ENCODE measurements at places on chromosomes 16 and 17.
A peak's percentile ranks its signal among the peaks of the same experiment; 100 is the strongest.

- DNase-seq: no peak
Measured at GRCh38 chr16:6063526-6063925, 965.9 kb upstream of the EEF2KMT start.

- no peak for DNase-seq
Measured at GRCh38 chr16:30184096-30184890, 891 bp downstream of the CORO1A start.

GRCh38 chr16:675884-676564, 553 bp downstream of the RHBDL1 start:
- DNase-seq: no peak

GRCh38 chr17:75765981-75766380, 989 bp upstream of the GALK1 start:
- DNase-seq: no peak

GRCh38 chr16:88329726-88330700, 52.7 kb upstream of the ZNF469 start:
- no peak for DNase-seq

- no peak for DNase-seq
Measured at GRCh38 chr17:6239241-6239798, 169.1 kb downstream of the WSCD1 start.

DNA sequence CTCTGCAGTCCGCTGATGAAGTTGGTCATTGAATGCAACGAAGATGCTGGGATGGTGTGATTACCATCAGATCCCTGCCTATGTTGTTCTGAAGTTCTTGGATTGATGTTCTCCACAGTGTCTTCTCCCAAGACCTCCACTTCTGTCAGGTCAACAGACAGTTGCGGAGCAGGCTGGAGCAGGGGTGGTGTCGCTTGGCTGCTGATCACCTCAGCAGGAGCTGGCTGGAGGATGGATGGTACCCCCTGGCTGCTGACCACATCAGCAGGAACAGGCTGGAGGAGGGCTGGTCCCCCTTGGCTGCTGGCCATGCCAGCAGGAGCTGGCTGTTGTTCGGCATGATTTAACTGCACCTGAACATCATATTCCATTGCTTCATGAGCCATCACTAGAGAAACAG, 5.6 kb downstream of the RFWD3 start:
- no peak for DNase-seq

DNA sequence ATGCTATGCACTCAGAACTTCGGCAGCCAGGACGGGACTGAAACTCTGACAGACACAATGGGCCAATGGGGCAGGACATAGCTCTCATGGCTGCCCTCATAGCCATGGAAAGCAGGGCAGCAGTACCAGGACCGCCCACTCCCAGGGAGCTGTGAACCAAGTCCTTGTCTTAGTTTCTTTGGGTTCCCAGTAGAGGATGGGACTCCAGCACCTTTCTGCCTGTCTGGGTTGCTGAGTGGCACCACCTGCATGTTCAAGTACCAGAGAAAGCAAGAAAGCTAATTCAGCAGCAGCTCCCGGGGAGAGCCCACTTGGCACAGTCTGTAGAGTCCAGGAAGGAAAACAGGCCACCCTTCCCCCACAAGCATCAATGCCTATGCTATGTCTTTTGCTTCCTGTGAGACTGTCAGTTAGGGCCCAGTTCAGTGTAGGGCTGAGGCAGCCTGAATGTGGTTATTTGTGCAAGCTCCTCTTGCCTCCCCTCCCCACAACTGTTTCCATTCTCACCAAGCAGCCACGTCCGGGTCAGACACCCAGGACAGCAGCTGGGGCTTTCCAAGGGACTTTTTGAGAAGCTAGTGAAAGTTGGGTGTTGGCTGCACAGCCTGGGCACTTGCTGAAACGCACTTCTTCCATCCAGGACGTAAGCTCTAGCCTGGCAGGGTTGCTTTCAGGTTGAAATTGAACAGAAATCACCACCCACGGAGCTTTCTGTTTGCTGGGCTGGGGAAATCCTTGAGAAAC, 7.8 kb downstream of the SUPT4H1 start:
- DNase-seq: no peak

GRCh38 chr16:66326991-66327513, 39.4 kb upstream of the CDH5 start:
- DNase-seq: no peak

DNA sequence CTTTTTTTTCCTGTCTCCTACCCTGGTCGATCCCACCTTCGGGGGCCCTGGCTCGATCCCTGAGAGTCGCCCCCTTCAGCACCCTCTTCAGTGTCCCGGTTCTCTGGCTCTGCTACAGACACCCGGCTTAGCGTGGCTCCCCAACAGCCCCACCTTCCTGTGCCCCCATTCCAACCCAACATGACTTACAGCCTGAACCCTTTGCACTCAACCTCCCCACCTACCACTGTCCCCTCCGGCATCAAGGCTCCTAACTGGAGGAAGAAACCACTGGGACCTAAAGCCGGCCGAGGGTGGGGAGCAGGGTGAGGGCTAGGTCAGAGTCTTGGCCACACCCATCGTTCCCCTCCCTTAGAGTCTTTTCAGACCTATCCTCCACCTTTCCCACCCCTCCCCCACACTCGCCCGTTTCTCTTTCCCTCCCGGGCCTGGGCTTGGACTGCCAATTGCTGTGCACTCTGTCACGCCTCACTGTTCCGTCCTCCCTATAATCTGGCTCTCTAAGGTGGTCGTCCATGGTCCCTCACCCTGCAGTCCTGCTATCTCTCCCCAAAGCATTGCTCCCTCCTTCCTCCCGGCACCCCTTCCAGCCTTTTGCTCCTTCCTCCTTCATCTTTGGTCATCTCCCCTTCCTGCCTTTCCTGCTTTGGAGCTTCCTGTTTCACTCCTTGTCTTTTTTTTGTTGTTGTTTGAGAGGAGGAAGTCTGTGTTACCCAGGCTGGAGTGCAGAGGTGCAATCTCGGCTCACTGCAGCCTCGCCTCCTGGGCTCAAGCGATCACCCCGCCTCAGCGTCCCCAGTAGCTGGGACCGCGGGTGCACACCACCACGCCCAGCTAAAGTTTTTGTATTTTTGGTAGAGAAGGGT, 890 bp upstream of the CLDN7 start:
- no peak for DNase-seq

- DNase-seq: no peak
Measured at GRCh38 chr17:67056746-67057490, 12.6 kb downstream of the CACNG1 start.

- DNase-seq: no peak
Measured at GRCh38 chr17:59511726-59512125, 53.7 kb upstream of the DHX40 start.

DNA sequence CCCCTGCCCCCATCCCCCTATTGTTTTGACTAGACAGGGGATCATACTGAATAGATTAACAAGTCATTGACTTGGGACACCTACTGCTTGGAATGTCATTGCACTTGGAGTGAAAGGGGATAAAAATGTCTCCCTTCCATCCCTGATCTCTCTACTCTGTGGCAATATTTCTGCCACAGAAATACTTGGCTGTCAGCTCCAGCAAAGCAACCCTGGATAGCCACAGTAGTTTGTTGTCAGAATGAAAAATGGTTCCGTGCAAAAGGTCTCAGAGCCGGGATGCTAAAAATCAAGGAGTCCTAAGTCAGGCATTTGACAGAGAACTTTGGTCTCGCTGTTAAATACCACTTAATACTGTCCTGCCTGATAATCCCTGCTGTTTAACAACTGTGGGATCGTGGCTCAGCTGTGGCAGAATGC, 722.0 kb upstream of the SOX9 start:
- DNase-seq: no peak

DNA sequence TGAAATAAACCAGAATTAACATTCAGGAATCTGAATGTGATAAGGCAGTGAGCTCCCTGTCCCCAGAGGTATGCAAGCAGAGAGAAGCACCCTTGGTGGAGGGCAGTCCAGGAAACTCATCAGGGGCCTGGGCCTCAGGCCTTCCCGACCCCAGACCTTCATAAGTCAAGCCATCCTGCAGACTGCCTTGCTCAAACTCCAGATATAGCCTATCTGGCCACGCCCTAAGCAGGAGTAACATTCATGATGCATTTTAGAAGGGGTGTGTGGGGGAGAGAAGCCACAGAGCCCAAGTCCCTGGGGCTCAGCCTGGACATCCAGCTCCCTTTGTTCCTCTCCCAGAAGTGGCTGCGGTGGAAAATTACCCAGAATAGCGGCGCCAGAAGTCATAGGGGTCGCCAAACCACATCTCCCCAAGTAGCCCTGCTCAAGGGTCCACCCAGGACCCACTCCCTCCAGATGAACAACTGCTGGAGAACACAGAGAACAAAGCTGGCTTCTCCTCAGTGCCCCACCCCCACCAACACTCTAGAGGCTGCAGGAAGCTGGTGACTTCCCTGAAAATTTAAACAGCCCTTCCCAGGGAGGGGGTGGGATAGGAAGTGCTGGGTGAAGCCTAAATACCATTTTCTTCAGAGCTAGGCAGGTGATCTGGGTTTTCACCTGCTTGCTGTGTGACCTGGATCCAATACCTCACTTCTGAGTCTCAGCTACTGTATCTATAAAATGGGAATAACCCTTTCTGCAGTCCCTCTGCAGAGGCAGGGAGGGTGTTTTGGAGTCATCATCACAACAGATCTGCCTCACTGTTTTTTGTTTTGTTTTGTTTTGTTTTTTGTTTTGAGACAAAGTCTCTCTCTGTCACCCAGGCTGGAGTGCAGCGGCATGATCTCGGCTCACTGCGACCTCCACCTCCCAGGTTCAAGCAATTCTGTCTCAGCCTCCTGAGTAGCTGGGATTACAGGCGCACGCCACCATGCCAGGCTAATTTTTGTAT, 1.5 kb upstream of the SREBF1 start:
- DNase-seq: no peak

DNA sequence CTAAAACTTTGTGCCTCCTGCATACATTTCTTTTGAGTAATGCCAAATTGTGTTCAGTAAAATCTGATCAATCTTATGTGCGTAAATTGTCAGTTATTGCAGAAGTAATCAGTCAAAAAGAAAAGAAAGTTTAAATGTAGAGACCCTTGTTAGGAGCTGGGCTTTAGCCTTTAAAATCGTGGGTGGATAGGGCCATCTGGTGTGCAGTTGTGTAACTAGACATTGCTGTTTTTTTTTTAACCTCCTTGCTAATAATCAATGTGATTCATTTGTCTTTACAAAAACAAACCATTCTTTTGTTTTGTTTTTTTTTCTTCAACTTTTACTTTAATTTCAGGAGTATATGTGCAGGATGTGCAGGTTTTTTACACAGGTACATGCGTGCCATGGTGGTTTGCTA, 5.3 kb upstream of the WWOX start:
- no peak for DNase-seq

- DNase-seq: no peak
Measured at GRCh38 chr16:66205287-66206231, 160.9 kb upstream of the CDH5 start.

DNA sequence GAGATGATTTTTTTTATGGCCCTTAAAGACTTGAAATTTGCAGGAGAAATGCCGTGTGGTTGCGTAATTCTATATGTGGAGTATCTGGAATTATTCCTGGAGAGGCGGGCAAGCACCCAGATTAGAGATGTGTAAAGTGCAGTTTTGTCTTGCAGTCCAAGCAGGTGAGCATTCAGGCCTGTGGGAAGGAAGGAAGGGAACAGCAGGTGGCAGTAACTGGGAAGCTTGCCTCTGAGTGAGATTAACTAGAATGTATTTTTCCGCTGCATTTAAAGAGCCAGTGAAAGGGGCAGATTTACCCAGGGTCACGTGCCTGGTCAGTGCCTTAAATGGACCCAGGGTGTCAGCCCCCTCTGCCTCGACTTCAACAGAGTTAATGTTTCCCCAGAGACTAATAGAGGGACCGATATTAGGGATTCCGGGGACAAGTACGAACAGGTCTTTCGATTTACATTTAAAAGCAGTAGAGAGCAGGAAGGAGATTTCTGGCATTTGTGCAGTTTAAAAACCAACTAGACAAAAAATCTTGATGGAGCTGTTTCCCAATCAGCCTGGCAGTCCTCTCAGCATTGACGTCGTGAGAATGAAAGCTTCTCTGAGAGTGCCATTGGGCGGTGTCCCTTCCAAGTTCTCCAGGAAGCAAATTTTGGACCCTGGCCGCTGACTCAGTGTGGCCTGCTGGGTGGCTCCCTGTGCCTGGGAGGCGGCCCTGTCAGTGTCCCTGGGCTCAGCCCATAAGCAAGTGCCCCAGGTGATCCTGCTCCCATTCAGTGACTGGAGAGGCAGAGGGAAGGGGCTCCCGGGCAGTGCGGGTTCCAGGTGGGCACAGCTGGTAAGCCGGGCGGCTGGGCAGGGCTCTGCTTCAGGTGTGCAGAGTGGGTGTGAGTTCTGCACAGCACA, 38.2 kb downstream of the KSR1 start:
- DNase-seq: peak; percentile 64

DNA sequence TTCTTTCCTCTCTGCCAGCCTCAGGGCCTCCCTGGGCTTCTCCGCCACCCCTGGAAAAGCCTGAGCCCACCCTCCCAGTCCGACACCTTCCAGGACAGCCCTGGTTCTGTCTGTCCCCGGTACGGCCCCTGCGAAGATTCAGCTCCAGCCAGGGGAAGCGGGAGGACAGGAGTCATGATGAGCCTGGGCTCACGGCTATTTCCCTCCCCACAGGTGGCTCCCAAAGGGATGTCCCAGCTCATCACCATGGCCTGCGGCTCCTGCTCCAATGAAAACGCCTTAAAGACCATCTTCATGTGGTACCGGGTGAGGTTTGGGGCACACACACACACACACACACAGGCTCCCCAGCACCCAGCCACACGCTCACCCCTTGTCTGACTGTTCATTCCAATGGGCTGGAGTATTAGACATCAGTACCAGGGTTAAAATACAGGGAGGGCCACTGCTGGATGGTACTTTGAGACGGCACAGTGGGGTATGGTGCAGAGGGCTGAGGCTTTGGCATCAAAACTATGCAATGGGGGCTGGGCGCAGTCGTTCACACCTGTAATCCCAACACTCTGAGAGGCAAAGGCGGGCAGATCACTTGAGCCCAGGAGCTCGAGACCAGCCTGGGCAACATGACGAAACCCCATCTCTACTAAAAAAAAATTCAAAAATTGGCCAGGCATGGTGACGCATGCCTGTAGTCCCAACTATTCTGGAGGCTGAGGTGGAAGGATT, 32.8 kb downstream of the TMEM186 start:
- no peak for DNase-seq

- no peak for DNase-seq
Measured at GRCh38 chr17:66040402-66040801, 151.5 kb downstream of the CEP112 start.

- DNase-seq: no peak
Measured at GRCh38 chr17:265718-266117, 84.3 kb upstream of the DOC2B start.

GRCh38 chr16:21590287-21590686, 9.1 kb upstream of the METTL9 start:
- no peak for DNase-seq
